ENCODE measurements at places on chromosomes 5 and 9.

GRCh38 chr5:159211729-159212174, 2.4 kb upstream of the RNF145 start:
- no peak for DNase-seq

GRCh38 chr9:121268851-121269641, 1.1 kb downstream of the GSN start:
- no peak for DNase-seq

DNA sequence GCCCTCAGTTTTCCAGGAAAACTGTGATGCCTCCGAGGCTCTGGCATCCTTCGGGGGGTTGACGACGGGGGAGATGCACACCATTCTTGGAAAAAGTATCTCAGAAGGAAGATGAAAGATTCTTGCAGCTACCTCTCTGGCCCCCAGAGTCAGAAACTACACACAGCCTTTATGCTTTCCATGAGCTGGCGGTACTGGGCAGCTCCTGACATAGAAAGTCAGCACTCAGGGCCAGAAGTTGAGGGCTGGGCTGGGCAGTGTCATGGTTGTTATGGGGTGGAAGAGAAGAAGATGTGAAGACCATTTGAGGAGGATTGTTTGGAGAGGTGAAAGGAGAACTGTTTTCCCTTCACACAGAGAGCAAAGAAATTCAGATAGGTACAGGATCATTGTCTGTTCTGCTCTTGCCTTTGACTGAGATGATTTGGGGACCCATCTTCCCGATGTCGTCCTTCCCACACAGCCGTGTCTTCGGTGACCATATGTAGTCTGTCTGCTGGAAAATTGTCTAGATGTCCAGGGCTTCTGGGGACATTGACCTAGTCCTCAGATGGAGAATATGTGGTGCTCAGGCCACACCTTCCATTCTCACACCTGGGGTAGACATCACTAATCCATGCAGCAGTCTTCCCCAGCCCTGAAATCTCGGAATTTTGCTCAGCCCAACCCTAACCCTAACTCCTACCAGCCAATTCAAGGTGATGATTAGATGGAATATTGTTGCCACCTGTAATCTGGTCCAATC, 237.1 kb downstream of the CACNA1B start:
- DNase-seq = no peak

- DNase-seq = no peak
Observed at GRCh38 chr5:17355586-17356346, 138.3 kb downstream of the BASP1 start.

GRCh38 chr9:115444959-115445358, 327.0 kb upstream of the TNC start:
- DNase-seq = no peak

GRCh38 chr9:73152953-73153352, 1.3 kb downstream of the ANXA1 start:
- no peak for DNase-seq

- DNase-seq = peak; percentile 5
Observed at GRCh38 chr5:60677850-60678664, 21.9 kb downstream of the DEPDC1B start.

GRCh38 chr9:85483208-85483607, 258.5 kb downstream of the AGTPBP1 start:
- peak; percentile 57 for DNase-seq

GRCh38 chr5:96901384-96901783, 25.1 kb downstream of the ERAP2 start:
- DNase-seq = no peak

- no peak for DNase-seq
Observed at GRCh38 chr5:178551059-178551458, 39.1 kb downstream of the COL23A1 start.

DNA sequence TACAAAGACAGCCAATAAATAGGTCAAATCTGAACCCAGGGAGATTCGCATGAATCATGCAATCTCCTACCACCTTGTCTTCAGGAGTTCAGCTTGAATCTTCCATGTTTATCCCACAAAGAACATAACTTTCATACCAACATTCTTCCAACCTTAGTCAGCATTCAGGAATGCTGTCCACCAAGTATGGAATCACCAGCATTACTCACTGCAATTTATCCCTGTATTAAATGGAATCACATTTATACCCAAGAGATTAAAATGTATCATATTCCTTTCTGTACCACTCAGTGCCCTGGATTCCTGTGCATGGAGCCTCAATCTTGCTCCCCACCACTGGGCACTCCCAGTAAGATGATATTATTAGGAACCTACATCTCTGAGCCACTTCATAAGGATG, 162.6 kb downstream of the GLIS3 start:
- no peak for DNase-seq

GRCh38 chr5:127660047-127660733, 11.3 kb downstream of the CTXN3 start:
- no peak for DNase-seq

DNA sequence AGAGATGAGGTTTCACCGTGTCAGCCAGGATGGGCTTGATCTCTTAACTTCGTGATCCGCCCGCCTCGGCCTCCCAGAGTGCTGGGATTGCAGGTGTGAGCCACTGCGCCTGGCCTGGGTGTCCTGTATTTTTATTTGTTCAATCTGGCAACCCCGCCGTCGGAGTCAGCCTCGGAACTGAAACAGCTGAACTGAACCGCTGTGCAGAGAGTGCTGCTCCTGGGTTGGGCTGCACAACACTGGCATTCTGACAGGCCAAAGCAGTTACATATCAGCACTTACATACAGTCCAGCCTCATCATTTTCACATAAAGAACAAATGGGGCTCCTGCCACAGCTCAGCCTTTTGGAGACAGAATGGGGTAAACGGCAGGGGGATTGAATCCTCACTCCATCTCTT, 185.6 kb downstream of the C9orf50 start:
- DNase-seq = no peak

DNA sequence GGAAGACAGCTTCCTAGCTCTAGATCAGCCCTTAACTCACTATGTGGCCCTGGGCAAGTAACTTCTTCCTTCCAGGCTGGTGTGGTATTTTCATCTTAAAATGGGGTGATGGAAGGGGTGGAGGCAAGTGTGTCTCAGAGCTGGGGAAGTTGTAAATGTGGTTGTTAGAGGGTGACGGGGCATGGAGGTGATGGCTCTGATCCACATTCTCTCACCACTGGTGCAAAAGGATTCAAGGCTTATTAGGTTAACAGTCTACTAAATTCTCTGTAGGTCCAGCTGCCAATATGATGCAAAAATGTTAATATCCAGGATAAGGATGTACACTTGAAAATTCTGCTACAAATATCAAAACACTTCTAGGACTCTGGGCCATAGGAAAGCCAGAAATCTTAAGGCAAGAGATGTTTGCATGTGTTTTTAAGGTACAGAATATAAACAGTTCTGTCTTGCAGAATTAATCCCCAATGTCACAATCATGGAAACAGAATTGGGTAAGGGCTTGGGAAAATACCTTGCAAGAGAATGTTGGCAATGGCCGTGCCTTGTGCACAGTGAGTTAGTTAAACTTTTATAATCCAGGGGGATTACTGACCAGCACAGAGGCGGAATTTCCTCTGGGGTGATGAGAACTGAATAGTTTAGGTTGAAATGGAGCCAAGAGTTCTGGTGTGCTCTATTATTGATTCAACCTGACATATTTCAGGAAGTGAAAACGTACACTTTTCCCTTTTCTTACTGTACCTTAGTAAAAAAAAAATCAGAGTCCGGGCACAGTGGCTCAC, 19.8 kb downstream of the TNFSF15 start:
- DNase-seq = no peak

GRCh38 chr9:85569988-85570387, 171.8 kb downstream of the AGTPBP1 start:
- DNase-seq = no peak

GRCh38 chr5:6384856-6385255, 6.5 kb upstream of the MED10 start:
- DNase-seq = no peak
